Psoas muscle (tissue), 8 donors: ENCODE measurements at places on chromosomes 2 and 18. TPM values are rescaled to one million over a fixed set of nuclear protein-coding genes. Genes with fewer than 3 reads are reported as not detected.

DNA sequence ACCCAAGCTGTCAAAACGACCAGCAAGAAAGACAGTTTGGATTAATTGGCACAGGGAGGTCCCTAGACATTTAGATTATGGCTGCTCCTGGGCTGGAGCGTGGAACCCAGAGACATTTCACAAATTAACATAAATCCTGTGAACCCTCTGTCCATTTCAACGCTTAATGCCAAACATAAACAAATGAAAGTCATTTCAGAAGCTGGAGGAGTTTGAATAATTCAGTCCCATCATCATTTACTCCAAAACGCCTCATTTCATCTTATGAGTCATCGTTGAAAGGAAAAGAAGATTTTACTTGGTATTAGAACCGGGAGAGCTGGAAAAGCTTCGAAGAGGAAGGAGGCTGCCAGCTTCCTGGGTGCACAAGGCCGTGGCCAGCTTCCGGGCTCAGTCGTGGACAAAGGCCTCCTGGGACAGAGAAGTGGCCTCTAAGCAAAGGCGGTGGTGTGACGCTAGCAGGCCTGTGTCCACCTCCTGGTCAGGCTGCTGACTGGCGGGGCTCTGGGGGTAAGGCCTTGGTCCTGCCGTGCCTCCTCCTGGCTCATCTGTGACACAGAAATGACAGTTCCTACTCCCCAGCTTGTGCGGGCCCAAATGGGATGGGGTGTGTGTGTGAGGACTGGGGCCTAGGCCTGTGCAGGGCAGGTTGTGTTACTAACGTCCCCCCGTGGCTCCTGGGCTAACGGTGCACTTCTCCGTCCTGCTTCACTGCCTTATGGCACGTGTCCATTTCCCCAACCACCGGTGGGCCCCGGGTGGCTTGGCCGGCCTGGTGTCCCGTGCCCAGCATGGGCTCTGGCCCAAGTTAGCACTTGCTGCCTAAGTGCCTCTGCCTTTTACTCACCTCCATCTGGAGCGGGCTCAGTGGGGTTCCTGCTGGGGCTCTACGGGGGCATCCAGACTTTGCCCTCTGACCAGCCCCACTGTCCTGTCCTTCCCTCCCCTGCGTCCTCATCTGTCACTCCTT, 71.6 kb downstream of the RRM2 start:
- DNase-seq = no peak

DNA sequence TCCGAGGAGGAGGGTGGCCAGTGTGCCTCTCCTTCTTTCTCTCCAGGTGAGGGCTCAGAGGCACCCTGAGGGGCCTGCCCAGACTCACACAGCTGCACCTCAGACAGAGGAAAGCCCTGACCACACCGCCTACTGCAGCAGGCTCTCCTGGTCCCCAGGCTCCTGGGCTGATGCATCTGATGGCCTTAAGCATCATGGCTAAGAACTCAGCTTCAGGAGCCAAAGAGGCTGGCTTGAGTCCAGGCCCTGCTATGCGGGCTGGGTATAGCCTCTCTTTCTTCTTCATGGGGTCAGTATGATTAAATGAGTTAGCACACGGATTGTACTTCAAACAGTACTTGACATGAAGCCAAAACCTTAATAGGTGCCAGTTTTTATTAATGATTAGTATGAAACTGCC, 89.6 kb downstream of the TGFA start:
- DNase-seq = no peak

DNA sequence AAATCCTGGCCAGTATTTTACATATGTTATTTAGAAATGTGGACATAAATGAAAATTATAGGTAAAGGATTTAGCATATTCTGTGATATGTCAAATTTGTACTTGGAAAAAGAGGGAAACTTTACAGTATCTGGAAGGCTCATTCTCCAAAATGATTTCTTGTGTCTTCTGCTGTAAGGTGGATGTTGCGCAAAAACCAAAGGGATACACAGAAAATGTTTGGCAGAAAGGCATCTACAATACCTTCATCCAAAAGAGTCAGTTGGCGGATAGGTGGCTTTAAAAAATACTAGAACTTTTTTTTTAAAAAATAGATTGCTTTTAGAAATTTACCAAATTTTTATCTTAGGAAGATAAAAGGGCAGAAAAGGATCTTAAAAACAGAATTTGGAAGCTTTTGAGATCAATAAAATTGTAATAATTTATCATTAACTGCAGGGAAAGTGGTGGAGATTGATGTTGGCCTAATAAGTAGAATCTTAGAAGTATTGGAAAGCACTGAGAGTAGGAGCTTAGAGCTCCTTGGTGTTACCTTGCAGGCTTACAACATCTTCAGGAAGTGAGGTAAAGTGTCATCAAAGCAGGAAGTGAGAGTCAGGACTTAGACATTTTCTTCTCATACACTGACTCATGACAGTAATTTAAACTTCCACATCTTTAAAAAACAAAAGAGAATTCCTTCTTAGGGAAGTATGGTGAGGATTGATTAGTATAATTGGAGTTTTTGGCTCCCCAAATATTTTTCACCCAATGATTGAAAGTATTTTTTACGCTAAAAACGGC, 2.1 kb downstream of the NABP1 start:
- DNase-seq = no peak

DNA sequence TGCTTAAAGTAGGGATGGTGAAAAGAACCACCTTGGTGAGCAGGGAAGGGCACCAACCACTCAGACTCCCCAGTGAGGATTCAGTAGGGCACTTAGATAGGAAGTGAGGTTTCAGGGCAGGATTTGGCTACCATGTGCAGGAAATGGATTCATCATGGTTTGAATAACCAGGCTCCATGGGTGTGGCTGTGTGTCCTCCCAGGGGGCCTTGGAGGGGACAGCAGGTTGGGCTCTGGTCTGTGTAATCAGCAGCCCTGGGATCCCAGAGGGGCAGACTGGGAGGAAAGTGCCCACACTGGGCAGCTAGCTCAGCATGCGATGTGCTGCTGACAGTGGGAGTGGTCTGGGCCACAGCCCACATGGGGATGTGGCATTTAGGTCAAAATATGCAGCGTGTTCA, 224.6 kb downstream of the CELF4 start:
- no peak for DNase-seq

- no peak for DNase-seq
These were observed 36.0 kb upstream of the YPEL5 start for GRCh38 chr2:30110773-30111172.

- DNase-seq = no peak
These were observed 244.1 kb downstream of the ICOS start for GRCh38 chr2:204180649-204181048.

DNA sequence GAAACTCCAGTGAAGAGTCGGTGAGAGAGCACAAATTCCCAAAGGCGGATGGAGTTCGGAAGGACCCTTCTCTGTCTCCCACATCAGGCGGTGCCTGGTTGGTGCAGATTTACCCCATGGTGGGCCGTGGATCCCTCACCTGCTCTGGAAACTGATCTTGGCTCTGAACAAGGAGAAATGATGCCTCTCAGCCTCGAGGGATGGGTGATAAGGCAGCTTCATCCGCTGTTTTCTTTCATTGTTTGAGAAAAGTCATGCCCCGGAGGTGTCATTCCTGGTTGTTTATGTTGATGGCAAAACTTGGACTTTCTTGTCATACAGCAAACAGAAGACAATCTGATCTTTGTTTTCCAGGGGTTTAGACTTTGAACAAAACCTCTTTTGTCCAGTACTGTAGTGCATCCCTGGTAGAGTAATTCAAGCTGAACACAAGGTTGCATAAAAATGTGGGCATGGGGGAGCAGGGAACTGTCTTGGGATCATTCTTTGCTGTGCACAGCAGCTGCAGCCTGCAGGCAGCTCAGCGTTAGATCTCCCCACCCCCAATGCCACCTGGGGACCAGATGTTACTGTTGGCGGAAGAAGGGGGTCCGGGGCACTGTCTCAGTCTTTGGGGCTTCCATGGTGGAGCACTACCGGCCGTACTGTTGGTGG, 81.3 kb downstream of the NFATC1 start:
- peak; percentile 1 for DNase-seq

- no peak for DNase-seq
These were observed 43.0 kb upstream of the GTF2A1L start for GRCh38 chr2:48574353-48575287.

DNA sequence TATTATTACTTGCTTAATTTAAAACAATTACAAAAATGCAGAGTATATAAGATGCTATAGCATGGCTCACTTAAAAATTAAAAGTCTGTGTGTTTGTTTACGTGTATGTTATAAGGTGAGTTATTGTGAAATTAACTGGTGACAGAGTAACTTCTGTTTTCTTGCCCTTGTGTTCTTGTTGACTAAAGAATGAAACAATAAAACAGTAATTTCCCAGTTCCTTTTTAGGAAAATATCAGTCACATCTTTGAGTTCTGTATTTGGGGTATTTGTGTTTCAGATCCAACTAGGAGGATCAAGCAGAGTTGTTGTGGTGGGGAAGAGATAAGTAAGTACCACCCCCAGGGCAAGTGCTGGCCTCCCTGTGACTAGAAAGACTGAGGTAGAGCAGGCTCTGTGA, 143.6 kb downstream of the CCDC148 start:
- DNase-seq = no peak

- DNase-seq = no peak
These were observed 80.8 kb downstream of the ANKRD44 start for GRCh38 chr2:197229509-197230443.

DNA sequence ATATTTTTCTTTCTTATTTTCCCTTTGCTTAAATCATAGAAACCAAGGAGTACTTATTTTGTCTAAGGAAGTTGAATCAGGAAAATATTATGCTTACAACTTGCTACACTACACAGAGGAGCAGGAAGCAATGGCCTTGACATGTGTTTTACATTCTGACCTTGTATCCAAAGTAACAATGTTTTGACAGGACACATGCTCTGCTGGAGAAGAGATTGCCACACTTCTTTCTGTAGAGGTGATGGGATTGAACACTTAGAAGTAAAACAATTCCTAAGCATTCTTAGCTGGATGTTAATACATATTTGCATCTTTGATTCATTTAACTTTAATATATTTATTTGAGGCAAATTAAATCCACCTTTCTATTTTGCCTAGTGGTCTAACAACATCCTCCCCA, 929.1 kb downstream of the DSC3 start:
- DNase-seq = no peak

DNA sequence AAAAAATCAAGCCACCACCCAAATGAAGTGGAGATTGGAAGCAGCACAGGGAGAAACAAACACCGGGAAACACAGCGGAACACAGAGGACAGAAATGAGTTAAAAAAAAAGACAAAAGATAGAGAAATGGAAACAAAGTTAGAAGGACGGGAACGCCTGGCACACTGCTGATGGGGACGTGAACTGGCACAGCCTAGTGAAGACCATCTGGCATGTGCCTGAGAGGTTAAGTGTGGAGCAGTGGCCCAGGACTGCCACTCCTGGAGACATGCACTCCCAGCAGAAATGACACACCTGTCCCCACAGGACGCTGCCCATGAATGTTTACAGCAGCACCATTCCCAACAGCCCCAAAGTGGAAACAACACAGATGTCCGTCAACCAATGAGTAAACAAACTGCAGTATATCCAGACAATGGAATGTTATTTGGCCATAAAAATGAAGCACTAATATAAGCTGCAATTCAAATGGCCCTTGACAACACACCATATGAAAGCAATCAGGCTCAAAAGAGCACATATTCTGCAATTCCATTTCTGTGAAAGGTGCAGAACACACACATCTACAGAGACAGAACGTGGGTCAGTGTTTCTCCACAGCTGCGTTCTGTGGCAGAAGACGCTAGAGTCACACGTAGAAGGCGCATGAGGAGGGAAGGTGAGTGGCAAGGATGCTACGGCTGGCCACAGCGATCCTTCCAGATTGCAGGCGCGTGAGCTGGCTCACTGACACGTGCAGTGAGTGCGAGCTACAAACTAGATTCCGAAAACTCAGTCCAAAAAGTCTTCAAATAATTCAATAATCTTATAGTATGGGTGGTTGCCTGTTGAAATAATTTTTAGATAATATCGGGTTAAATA, 24.6 kb downstream of the THAP4 start:
- DNase-seq = no peak

DNA sequence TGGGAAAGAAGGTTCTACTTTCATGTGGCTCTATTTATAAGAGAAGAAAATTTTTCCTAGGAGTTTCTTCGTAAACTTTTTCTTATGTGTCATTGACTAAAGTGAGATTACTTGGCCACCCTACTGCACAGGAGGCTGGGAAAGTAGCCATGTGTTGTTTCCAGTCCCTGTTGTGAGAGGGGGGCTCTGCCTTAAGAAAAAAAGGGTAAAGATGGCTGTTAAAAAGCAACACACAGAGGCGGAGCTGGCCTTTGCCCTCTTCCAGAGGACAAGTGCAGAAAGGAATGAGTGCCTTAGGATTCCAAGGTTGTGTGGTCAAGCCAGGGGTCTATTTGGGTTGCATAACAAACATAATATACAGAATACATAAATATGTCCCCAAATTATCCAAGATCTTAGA, 230.0 kb upstream of the CXCR4 start:
- DNase-seq = no peak

DNA sequence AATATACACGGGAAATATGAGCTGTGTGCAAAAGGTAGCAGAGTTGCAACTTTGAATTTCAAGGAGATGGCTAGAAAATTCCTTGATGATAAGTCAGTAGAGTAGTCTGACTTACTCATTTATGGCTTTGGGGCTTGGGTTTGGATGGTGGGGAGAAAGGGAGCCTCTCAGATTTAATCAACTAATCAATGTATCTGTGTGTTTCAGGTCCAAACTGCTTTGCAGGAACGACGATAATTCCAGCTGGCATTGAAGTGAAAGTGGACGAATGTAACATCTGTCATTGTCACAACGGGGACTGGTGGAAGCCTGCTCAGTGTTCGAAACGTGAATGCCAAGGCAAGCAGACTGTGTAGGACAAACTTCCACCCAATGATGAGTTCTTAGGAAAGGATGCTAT, 164.6 kb downstream of the VWC2L start:
- DNase-seq = no peak

- no peak for DNase-seq
These were observed 5.2 kb downstream of the ANKRD53 start for GRCh38 chr2:70983506-70984227.

Gene HAUS1
- polyA plus RNA-seq = 16.3 TPM

Gene DNMT3A
- polyA plus RNA-seq = 8.4 TPM

Gene PTPN2
- 13.7 TPM for polyA plus RNA-seq

Gene ONECUT2
- polyA plus RNA-seq = not detected

Gene ANKRD44
- polyA plus RNA-seq = 0.40 TPM
